WTC11 (cell line): ENCODE measurements at places on chromosomes 4 and X.

- peak; percentile 89 for DNase-seq
Measured at GRCh38 chr4:8688041-8688907, 95.7 kb downstream of the CPZ start.

GRCh38 chr4:76702440-76703122, 195.4 kb downstream of the SOWAHB start:
- DNase-seq: no peak

DNA sequence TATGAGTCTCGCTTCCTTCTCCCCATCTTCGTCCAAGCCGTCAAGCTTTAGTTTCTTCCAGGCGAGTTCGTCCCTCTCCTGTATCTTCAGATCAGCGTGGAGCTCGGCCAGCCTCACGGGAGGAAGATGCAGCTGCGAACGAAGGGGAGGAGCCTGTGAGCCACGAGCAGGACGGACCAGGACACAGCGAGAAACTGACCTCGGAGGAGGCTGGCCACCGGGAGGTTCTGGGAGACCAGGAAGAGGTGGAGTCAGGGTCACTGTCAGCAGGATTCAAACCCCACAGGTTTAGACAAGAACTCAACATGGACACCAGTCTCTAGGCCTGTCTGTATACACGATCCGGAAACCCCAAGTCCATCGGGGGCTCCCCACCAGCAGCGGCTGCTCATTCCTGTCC, 7.3 kb downstream of the LRPAP1 start:
- peak; percentile 9 for DNase-seq

DNA sequence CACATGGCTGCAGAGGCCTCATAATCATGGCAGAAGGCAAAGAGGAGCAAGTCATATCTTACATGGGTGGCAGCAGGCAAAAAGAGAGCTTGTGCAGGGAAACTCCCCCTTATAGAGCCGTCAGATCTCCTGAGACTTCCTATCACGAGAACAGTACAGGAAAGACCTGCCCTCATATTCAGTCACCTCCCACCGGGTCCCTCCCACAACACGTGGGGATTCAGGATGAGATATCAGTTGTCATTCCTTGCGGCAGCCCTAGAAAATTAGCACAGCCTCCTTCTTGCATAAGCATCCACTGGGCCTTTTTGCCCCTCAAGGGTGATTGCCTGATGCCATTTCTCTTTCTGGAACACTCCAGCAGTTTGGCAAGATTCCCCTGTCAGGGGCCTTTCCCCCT, 61.7 kb upstream of the STX18 start:
- DNase-seq: no peak

DNA sequence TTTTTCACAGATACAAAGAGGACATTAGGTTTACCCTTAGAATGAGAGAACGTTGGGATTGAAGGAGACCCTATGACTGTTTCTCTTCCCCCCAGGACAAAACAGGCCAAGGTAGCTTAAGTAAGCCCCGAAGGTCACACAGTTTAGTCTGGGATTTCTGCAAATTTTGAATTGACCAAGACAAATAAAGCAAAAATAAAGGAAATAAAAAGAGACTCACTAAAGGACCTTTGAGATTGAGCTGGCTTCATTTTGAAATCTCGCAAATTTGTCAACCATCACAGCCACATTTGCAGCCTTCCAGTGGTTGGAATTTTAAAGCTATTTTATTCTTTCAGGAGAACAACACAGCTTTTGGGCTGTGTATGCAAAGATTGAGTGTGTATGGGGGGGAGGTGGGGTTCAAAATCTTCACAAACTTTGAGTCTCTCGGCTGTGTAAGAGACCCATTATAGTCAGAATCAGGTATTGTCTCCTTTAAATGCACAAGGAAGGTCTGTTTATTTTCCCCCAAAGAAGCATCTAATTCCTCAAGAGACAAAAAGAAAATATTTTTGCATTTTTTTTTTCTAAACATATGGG, 4.2 kb downstream of the TMSB4X start:
- no peak for DNase-seq

DNA sequence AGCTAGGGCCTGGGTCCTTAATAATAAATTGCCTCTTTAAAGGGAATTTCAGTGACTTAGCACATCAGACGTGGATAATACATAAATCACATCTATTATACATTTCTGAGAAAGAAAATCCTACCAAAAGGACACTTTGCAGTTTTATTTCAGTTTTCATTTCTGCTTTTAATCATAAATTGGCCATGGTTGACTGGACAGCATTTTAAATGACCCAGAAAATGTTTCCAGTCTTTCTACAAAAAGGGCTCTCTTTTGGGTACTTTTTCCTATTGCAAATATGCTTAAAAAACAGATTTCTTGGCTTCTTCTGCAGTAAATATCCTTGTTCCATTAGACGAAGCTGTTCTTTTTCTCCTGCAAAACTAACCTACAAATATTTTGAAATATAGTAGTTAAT, 41.4 kb upstream of the LPAR4 start:
- DNase-seq: no peak

DNA sequence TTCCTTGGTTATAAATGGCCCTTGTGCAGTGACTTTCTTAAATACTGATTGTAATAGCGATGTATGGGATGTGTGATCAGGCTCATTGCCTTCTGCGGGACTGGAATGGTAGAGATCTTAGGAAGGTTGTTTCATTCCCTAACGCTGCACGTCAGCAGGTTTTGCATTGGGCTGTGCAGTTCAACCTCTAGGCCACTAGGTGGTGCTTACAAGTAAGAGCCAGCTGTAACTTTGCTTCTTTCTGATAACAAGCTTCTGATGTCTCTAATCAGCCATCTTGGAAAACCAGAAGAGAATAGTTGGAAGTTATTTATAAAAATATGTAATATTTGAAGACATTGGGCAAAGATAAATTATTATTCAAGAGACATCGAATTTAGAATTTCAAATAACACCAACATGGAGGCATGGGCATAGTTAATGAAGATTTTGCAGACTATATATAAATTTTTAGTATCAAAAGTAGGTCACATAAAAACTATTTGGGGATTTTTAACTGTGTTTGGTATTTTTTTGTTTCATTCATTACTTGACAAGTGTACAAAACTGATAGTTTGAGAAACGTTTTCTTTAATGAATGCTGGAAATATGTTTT, 339.7 kb upstream of the PCDH7 start:
- peak; percentile 76 for DNase-seq

DNA sequence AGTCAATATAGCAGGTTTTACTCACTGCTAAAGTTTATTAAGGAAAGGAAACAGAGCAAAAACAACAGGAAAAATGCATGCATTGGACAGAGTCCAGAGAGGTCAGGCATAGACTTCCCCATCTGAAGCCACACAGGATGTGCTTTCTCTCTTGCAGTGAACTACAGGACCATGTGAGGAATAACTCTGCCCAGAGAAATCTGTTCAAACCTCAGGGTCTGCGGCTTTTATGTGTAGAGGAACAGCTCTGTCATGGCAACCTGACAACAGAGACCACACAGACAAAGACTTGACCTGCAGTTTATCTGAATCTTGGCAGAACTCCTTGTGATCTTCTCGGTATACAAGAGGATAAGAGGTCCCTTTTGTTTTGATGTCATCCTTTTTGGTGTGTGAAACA, 46.3 kb upstream of the LONRF3 start:
- DNase-seq: no peak
